Sigmoid colon (tissue), 7 donors: ENCODE measurements at places on chromosomes 7 and 10. TPM values are rescaled to one million over a fixed set of nuclear protein-coding genes. Genes with fewer than 3 reads are reported as not detected.

GRCh38 chr7:45190406-45191165 is 33.0 kb downstream of the RAMP3 start:
- no peak overlapping the region for H3K4me3 ChIP-seq
- no peaks in the 10 kb centered on the region for H3K36me3 ChIP-seq
- no peaks in the 10 kb centered on the region for H3K4me1 ChIP-seq
- no peak overlapping the region for H3K27ac ChIP-seq
- no peaks in the 10 kb centered on the region for H3K27me3 ChIP-seq
- DNase-seq = no peak

DNA sequence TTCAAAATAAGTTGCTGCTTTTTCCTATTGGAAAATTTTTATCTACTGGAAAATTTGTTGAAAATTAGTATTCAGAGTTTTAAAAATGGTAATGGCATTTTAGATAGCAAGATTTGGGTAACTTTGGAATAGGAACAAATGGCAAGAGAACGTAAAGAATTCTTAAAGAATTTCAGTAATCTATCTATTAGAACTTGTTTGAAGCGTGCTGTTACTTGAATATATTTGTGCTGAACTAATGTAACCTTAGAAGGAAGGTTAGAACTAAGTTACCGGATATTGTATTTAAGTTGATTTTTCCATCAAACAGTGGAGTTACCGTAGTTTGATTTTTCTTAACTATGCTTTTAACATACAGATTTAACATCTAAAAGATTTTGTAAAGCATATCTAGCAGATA is 25.9 kb downstream of the SEPTIN7 start:
- no peaks in the 10 kb centered on the region for H3K27me3 ChIP-seq
- H3K36me3 ChIP-seq = no peaks in the 10 kb centered on the region
- no peak overlapping the region for H3K4me3 ChIP-seq
- no peak overlapping the region for H3K27ac ChIP-seq
- no peaks in the 10 kb centered on the region for H3K4me1 ChIP-seq
- no peak for DNase-seq

- no peak overlapping the region for H3K4me3 ChIP-seq
- H3K27ac ChIP-seq = no peak overlapping the region
- no peak for DNase-seq
- peaks cover 38% of the 10 kb centered on the region for H3K27me3 ChIP-seq
- no peaks in the 10 kb centered on the region for H3K36me3 ChIP-seq
These were observed 76.4 kb downstream of the CALN1 start for GRCh38 chr7:72335561-72336381.

GRCh38 chr10:130345728-130346127 is 209.5 kb downstream of the GLRX3 start:
- H3K4me1 ChIP-seq = no peaks in the 10 kb centered on the region
- no peak overlapping the region for H3K4me3 ChIP-seq
- H3K27ac ChIP-seq = no peak overlapping the region

DNA sequence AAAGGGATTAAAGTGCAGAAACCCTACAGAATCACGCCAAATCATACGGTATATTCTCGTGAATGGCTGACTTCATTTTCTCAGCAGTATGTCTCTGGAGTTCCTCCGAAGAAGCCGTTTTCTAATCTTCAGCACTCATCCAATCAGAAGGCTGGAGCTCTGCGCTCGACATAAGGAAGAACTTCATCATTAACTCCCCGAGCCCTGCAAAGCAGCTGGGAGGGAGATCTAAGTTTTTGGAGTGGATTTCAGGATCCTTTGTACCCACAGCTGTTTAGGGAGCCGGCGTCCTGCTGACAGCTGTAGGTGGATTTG is 40.7 kb upstream of the SDK1 start:
- peak; percentile 78 for DNase-seq
- no peaks in the 10 kb centered on the region for H3K36me3 ChIP-seq
- H3K27ac ChIP-seq = peak overlapping the region; percentile 85
- H3K27me3 ChIP-seq = no peaks in the 10 kb centered on the region
- peaks cover 4% of the 10 kb centered on the region for H3K4me1 ChIP-seq

DNA sequence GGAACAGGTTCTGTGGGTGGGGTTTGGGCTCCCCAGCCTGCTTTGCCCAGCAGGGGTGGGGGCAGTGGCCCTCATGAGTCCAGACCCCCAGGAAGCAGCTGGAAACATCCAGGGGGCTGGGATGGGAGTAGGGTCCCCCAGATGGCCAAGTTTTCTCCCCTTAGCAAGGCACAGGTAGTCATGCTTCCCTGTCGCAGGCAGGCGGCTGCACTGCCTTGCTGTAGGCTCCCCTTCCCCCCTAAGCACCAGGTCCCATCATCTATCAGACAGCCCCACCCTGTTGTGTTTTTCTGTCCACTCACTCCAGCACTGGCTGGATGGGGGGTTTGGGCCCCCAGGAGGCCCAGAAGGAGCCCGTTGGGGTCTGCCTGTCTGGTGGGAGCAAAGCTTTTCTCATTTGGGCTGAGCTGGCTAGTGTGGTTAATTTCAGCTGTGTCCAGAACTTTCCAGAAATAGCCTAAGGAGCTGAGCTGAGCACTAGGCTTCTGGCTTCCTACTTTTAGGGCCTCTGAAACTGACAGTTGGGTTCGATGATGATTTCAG is 7.9 kb downstream of the BRI3 start:
- H3K4me3 ChIP-seq = no peak overlapping the region
- peaks cover 40% of the 10 kb centered on the region for H3K4me1 ChIP-seq
- H3K27me3 ChIP-seq = no peaks in the 10 kb centered on the region
- peak overlapping the region; percentile 24 for H3K27ac ChIP-seq
- peaks cover 18% of the 10 kb centered on the region for H3K36me3 ChIP-seq

Gene FAM24B
- not detected for total RNA-seq

DNA sequence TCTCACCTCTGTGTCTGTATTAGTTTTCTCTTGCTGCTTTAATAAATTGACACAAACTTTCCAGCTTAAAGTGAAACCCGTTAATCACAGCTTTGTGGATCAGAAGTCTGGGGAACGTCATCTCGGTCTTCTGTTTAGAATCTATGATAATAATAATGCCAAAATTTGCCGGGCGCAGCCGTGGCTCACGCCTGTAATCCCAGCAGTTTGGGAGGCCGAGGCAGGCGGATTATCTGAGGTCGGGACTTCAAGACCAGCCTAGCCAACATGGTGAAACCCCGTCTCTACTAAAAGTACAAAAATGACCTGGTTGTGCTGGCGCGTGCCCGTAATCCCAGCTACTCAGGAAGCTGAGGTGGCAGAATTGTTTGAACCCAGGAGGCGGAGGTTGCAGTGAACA is 8.8 kb upstream of the ZPBP start:
- no peak for DNase-seq
- no peaks in the 10 kb centered on the region for H3K36me3 ChIP-seq
- H3K27me3 ChIP-seq = peaks cover 4% of the 10 kb centered on the region

- DNase-seq = no peak
- no peak overlapping the region for H3K27ac ChIP-seq
- no peaks in the 10 kb centered on the region for H3K4me1 ChIP-seq
- H3K36me3 ChIP-seq = no peaks in the 10 kb centered on the region
- H3K27me3 ChIP-seq = no peaks in the 10 kb centered on the region
- no peak overlapping the region for H3K4me3 ChIP-seq
These were observed 216.4 kb downstream of the CRPPA start for GRCh38 chr7:16204953-16205352.

GRCh38 chr7:118755067-118755625 is 530.6 kb downstream of the ANKRD7 start:
- H3K4me3 ChIP-seq = no peak overlapping the region
- H3K27ac ChIP-seq = no peak overlapping the region
- H3K36me3 ChIP-seq = no peaks in the 10 kb centered on the region
- no peaks in the 10 kb centered on the region for H3K4me1 ChIP-seq
- no peaks in the 10 kb centered on the region for H3K27me3 ChIP-seq
- DNase-seq = no peak
